ENCODE measurements at places on chromosomes 2 and 18.
A peak's percentile ranks its signal among the peaks of the same experiment; 100 is the strongest.

GRCh38 chr18:35410561-35410960 is 33.4 kb upstream of the ZNF396 start:
- no peak for DNase-seq

GRCh38 chr2:71210292-71210691 is 16.6 kb downstream of the PAIP2B start:
- DNase-seq, result no peak

GRCh38 chr18:32310774-32311173 is 120.9 kb downstream of the MEP1B start:
- DNase-seq, result no peak

DNA sequence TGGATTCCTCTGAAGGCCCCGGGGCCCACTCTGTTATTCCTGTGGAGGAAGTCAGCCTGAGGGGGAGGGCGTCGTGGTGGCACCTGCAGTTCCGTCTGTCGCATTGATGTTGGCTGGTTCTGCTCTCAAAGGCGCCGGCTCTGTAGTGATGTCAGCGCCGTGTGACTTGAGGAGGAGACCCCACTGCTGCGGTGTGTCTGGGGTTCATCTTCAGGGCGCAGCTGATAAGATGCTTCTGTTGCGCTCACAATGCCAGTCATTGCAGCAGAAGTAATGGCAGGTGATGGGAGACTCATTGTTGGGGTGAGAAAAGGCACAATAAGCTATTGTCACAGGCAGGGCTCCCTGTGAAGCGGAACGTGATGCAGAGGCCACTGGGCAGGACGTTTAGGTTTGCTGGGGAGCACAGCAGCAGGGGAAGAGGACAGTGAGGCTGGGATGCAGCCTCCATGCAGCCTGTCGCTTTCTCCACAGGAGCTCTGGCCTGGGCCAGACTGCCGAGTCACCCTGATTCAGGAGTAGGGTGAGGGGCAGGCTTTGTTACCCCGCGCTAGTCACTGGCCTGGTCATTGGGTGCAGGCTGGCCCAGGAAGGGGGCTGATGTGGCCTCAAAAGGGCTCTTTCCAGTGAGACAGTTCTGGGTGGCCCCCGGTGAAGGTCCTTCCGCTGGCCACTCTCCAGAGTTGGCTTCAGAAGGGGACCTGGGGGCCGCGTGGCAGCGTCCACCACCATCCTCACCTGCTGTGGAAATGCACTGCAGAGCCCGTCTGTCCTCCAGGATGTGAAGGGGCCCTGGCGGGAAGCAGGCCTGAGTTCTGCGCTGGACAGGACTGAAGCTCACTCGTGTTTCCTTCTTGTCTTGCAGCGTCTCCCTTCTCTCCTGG is 42.9 kb downstream of the SH3BP4 start:
- DNase-seq, result no peak

- DNase-seq, result no peak
Measured at GRCh38 chr2:238493880-238494572, 67.3 kb downstream of the ASB1 start.

GRCh38 chr2:105294844-105295481 is 34.6 kb downstream of the TGFBRAP1 start:
- DNase-seq, result peak; percentile 82

- no peak for DNase-seq
Measured at GRCh38 chr18:25553631-25554263, 201.8 kb upstream of the ZNF521 start.

DNA sequence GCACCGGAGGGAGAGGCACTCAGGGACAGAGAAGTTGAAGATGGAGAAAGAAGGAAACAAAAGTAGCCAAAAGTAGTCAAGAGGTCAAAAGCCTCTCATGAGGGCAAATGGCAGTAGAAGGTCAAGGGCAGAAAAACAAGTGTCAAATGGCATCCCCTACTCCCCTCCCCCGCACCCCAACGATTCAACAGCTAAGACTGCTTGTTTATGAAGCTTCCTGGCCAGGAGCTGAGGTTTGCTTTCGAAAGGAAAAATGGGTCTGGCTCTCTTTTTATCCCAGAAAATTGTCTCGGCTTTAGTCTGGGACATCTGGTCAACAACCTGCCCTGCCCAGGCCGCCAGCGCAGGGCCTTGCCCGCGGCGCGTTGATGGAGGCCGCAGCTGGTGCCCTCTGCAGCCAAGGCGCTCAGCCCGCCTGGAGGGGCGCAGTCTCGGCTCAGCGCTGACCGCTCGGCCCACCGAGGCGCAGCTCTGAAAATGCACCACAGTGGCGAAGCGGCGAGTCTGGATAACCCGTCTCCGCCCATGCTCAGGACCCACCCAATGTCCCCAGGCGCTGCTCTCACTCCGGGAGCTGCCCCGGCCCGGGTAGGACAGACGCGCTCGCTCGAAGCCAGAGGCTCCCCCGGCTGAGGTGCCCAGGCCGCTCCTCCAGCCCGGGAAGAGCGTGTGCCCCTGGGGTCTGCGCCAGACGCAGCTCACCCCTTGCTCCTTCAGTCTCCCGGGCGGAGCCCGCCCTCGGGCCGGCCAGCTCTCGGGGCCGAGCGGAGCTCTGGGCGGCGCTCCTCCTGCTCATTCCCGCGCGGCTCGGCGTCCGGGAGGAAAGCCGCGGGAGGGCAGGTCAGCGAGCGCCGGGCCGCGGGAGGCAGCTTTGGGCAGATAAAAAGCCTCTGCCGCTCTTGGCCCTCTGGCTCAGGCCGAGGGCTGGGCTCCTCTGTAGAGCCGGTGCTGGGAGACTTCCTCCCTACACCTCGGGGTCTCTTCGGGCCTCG is 1.8 kb upstream of the TBR1 start:
- peak; percentile 90 for DNase-seq

GRCh38 chr2:151237422-151238025 is 24.1 kb downstream of the RBM43 start:
- DNase-seq, result no peak

GRCh38 chr2:26488463-26489212 is 10.7 kb upstream of the OTOF start:
- no peak for DNase-seq

DNA sequence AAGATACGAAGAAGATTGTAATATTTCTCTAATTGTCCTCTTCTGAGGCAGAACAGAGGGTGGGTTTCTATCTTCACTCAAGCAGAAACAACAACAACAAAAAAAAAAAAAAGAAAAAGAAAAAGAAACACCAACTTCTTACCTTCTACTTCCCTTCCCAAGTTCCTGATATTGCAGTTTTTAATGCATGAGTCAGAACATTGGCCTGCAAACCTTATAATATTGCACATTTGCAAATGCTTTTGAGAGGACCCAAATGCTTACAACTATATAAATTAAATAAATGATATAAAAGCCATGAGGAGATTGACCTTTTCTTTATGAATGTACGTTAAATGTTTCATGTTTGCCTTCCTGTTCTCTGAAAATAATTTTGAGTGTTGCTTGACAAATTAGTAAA is 37.3 kb downstream of the PAX3 start:
- no peak for DNase-seq

DNA sequence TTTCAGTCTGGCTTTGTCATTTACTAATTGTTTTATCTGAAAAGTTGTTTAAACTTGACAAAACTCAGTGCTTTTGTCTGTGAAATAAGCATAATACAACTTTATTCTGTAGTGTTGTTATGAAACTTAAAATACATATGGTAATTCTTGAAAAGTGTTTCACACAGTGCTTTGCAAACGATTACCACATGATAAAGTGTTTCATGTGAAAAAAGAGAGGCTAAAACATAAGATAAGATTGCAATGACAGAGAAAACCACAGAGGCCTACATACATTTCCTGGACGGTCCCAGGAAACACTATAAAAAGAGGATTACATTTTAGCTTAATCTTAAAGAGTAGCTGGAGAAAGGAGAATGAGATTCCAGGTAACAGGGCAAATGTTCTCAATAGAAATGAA is 1934.6 kb upstream of the LRRTM1 start:
- no peak for DNase-seq

GRCh38 chr2:159131267-159131913 is 155.1 kb downstream of the WDSUB1 start:
- no peak for DNase-seq

- DNase-seq, result no peak
Measured at GRCh38 chr2:96225016-96225533, 16.4 kb upstream of the STARD7 start.

- no peak for DNase-seq
Measured at GRCh38 chr2:196516564-196516963, 123.0 kb upstream of the CCDC150 start.

DNA sequence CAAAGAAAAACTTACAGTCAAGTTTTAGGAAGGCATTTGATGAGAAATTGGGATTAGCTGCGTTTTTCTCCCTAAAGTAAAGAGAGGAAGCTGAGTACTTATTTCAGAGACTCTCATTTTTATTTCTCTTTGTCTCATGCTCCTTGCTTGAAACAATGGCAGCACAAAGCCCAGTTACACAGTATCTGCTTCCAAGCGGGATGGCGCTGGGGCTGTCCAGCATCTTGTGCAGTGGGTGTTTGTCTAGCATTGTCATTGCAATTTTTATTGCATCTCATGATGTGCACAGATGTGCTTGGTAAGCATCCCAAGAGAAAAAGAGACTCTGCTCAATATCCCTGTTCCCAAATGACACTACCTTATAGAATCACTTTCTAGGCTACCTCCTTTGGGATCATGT is 102.8 kb upstream of the ZNF521 start:
- DNase-seq, result no peak

- DNase-seq, result no peak
Measured at GRCh38 chr2:215684448-215685237, 248.8 kb upstream of the FN1 start.

DNA sequence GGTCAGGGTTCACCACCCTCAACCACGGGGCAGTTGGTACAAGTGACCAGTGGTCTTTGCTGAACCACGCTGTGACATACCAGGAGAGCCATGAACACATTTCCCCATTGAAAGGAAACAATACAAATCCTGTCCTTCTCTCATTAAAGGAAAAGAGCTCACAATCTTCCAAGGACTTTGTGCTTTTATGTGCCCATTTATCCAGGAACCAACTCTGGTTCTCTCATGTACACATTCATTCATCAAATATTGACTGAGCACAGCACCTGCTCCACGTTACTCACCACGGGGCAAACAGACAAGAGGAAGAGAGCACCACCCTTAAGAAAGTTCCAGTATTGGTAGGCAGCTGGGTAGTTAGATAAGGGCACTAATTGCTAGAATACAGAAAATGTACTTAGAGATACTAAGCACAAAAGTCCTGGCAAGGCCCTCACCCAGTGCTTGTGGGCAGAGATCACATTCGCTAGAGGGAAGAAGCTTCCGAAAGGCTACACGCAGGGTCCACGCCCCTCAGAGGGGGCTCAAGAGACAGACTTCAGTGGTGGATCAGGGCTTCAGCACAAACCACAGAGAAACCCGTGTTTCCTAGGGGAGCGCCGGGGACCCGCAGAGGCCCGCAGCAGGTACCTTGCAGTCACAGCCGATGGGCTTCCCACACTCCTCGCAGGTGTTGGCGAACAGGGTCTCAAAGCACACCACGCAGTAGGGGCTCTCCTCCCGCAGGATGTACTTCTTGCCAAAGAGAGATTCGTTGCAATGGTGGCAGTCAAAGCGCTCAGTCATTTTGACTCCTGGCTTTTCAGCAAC is 12.9 kb downstream of the FHL2 start:
- no peak for DNase-seq

DNA sequence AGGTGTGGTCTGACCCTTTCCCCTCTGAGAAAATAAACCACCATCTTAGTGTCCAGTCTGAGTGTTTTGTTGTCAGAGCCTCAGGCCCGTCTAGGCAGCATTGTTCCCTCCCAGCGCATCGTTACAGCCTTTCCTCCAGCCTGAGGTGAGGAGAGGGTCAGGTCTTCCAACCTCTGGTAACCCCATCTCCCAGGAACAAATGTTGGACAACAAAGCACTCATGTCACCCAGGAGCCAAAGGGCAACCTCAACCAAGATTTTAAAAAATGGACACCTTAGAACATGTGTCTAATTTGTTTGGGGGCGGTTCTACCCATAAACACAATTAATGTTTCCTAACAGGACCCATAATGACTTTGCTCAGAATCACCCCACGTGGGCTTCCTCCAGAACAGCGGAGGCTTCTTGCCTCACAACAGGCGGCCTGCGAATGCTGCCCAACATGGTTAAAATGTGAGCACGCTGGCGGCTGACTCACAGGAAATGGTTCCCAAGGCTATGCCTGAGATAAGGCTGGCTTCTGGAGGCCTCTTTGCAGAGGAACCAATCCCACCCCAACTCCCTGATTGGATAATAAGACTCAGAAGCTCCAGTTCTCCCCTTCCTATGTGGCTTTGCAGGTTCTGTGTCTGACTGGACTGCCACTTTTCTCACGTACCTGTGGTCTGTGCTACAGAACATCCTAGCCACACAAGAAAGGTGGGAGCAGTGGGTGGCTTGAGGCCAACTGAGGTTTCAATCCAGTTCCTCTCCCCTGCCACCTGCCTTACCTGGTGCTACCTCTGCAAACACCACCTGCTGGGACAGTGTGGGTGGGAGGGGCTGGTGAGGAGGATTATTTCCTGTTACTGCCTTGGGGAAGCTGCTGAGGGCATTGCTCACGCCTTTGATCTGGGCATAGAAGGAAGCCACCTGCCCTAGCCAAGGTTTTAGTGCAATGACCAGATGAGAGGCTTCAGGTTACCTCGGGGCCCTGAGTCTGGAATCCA is 108.8 kb downstream of the B3GNT2 start:
- peak; percentile 78 for DNase-seq

DNA sequence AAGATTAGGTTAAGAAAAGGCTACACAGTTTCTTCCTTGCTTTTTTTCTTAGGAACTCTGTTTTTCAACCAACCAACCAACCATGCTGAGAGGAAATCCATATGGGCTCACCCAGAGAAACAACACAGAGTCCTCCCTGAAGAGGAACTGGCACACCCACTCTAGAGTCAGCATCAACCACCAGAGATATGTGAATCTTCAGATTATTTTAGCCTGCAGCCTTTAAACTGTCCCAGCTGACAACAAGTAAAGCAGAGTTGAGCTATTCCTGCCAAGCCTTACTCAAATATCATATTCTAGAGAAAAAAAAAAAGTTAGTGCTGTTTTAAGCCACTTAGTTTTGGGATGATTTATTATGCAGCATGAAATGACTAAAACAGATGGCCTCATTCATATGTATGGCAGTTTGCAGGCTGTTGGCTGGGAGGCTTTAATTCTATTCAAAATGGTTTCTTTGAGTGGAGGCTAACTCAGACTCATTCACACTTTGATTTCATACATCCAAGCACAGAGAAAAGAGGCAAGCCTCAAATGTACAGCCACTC is 1637.7 kb upstream of the LRRTM1 start:
- no peak for DNase-seq

- DNase-seq, result no peak
Measured at GRCh38 chr18:57915248-57915647, 112.1 kb upstream of the ATP8B1 start.

Data from ELF-1 (cell line).